ENCODE measurements at places on chromosomes 3 and 15.
A peak's percentile ranks its signal among the peaks of the same experiment; 100 is the strongest.

- DNase-seq = no peak
These were observed 87.5 kb downstream of the KCNMB2 start for GRCh38 chr3:178623666-178624255.

GRCh38 chr3:138019281-138020069 is 9.5 kb downstream of the CLDN18 start:
- no peak for DNase-seq

DNA sequence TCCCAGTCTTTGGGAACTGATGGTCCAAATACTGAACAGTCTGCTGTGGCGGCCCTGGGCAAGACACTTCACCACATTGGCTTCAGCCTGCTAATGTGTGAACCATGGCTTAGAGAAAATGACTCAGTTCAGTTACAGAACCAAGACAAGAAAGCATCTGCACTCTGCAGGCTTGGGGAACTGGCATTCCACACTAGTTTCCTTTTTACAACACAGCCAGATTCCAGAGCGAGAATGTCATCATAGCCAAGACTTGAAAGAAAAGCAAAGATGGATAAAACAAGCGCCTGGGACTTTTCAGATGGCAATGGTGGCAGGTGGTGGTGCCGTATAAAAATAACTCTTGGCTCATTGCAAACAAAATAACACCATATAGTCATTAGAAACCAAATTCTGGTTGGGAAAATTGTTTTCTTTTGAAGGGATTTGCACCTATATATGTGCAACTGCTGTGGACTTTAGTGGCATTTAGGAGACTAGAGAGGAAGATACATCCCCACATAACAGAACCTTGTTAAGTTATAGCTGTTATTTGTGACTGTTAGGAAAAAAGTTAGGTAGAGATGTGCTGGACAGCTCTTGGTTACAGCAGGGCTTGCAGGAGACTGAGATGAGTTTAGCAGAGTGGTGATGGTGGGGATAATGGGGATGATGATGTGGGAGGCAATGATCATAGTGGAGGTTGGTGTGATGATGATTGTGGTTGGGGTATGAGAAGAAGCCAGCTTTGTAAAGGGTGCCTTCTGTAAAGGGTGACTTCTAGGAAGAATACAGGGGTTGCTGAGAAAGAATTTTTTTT is 273.6 kb downstream of the THRB start:
- no peak for DNase-seq

DNA sequence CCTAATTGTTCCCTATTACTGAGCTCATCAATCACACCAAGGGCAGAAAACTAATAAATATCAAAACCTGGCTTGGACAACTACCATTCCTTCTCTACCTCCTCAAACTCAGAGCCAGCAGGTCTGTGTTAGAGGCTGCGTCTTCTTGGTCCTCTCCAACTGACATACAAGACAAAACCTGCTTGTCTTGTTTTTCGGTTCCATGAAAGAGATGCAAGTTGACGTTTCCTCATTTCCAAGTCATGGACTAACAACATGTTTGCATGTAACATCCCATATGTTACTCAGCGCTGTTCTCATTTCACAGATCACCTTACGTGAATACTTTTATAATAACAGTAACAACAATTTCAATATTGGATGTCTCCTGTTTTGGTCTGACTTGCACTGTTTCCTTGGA is 110.9 kb downstream of the LMLN start:
- DNase-seq = no peak

DNA sequence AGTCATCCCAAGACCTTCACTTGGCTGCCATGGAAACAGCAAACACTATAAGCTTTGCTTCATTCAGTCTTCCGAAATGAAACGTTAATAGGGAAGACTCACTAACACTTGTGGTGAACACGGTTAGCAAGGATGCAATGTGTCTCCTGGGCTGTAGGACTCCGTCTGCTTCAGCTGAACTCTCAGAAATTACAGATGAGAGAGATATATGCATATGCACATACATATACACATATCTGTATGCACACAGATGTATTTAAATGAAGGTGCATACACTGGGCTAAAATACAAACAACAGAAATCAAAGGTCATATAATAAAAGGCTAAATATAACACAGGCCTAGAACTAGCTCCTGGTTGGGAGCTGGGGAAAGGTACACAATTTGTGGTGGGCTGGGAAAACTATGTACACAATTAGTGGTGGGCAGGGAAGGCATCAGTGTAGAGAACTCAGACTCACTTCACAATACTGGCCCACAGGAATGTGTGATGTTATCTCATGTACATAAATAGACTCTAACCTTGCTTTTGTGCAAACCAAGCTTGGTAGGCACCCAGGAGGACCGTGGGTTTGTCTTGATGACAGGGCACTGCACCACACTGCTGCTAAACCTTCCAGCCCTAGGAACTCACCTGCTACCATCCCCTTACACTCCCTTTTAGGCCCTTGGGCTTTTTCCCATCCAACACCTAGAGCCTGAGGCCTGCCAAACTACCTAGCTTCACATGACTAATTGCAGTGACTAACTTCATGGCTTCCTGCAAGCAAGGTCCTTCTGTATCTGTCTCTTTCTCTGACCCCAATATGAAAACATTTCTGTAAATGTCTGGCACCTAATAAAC is 873.1 kb downstream of the NSUN3 start:
- DNase-seq = no peak

- no peak for DNase-seq
These were observed 430.5 kb downstream of the OTOL1 start for GRCh38 chr3:161927131-161927530.

- peak; percentile 64 for DNase-seq
These were observed at the start of gene DPH6 for GRCh38 chr15:35545824-35546510. DPH6 (minus strand) TSS chr15:35546165; CDS start chr15:35546141, 24 bp downstream.

DNA sequence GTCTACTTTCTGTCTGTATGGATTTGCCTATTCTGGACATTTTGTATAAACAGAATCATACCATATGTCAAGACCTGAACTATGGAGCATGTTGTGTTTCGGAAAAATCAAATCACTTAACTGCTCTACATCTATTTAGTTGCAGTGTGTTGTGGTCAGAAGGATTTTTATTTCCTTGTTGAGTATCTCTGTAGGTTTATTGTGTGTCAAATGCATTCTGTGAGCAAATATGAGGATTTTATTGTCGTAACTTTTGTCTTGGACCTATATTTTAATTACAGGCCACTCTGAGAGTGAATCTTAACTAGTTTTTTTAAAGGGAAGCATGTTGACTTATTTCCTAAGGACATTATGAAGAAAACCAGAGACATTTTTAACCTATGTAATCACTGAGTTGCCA is 84.6 kb upstream of the MYZAP start:
- DNase-seq = no peak

GRCh38 chr3:125059488-125060245 is 3.9 kb upstream of the HEG1 start:
- no peak for DNase-seq

- no peak for DNase-seq
These were observed 332.4 kb downstream of the ARPP21 start for GRCh38 chr3:35971686-35972085.

GRCh38 chr3:108403198-108403597 is 106.8 kb downstream of the HHLA2 start:
- DNase-seq = no peak

DNA sequence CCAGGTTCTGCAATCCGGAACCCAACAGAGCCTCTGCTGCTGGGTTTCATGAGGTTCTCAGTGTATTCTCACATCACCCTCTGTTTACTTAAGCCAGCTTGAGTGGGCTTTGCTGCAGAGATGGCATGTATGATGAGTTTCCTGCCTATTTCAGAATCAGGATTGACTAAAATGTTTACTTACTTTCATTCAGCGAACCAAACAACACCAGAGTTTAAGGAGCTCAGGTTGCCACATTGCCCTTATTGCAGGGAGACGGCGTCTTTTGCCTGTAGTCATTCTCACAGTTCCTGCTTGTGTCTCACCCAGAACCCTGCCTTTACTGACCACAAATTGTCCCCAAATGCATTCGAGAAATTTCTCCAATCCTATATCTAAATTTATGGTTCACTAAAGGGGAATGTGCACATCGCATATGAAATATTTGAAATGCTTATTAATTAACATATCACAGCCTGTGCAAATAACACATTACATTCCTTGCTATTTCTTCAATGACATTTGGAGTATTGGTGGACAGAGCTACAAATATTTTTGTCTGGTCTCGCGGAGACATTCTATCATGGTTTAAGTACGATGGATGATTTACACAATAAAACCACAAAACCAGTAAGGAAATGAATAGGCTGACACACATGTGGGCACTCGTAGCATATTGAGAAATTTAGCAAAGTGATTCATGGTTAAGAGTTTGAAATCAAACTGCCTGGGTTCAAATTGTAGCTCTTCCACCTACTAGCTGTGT is 377.2 kb upstream of the CFAP20DC start:
- DNase-seq = no peak

GRCh38 chr3:196894557-196895295 is 27.0 kb downstream of the SENP5 start:
- DNase-seq = no peak

DNA sequence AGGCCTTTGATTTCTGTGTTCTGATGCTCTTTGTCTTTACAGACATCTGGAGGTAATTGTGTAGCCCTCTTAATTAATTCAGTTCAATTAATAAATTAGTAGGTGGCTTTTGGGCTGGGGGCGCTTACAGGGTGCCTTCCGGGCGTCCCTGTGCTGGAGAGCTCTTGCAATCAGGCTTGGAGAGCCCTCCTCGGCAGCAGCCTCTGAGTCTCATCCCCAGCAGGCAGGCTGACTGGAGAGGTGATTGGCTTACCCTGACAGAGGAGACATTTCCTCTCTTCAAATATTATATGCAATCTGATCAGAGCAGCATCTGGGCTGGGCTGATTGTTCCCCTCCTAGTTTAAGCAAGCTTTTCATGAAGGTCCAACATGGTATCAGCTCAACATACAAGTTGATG is 250.7 kb downstream of the LPP start:
- DNase-seq = no peak

DNA sequence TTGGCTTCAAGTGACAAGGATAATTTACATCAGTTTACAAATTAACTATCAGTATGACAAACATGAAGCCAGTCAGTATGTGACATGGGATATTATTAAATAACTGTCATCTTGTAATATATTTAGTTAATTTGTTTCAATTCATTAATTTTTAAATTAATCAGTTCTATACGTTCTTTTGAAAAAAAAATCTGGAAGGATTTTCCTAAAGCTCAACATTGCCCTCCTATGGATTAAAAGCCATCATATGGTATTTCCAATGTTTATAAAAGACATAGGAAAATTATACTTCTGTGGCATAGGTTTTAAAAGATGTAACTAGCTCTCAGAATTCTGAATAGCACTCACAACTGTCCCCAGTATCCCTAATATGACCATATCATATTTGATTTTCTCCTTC is 134.4 kb downstream of the PLOD2 start:
- no peak for DNase-seq

DNA sequence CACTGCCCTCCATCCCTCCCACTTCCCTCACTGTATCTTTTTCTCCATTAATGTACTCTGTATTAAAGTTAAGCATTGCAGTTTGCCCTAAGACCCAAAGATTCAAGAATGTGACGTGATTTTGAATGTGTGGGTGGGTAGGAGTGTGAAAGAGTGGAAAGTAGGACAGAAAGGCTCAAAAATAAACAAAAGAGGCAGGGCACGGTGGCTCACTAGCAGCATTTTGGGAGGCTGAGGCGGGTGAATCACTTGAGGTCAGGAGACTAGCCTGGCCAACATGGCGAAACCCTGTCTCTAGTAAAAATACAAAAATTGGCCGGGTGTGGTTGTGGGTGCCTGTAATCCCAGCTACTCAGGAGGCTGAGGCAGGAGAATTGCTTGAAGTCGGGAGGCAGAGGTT is 18.4 kb downstream of the TFRC start:
- DNase-seq = no peak

- DNase-seq = no peak
These were observed 12.4 kb upstream of the PDE8A start for GRCh38 chr15:84969257-84969656.

GRCh38 chr3:155131104-155131503 is 51.0 kb downstream of the MME start:
- no peak for DNase-seq

GRCh38 chr15:59105854-59106253 is 908 bp downstream of the CCNB2 start:
- DNase-seq = no peak

DNA sequence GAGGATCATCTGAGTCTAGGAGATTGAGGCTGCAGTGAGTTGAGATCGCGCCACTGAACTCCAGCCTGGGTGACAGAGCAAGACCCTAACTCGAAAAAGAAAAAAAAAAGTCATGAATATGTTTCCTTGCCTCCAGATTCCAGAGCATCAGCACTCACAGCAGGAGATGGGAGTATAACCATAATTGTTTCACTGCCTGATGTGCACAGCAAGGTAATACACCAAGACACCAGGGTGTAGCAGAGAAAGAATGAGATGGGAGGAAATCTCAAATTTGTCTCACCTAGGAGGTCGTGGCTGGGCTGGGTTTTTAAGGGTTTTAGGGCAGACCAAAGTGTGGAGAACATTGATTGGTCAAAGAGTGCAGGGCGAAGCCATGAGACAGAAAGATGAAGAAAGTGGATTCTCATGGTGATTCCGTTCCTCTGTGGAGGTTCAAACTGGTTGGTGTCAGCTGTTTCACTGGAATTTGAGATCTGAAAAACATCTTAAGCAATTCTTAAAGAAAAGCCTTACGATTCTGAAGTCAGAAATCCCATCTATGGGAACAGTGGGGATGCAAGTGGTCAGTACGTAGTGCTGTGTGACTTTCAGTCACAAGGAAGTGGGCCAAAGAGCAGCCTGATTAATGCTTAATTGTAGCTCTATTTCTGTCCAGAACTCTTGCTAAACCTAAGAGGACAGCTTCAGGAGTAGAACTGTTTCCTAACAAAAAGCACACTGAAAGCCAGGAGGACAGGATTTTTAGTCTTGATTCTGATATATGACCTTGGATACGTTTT is 7.8 kb upstream of the C15orf61 start:
- DNase-seq = no peak

DNA sequence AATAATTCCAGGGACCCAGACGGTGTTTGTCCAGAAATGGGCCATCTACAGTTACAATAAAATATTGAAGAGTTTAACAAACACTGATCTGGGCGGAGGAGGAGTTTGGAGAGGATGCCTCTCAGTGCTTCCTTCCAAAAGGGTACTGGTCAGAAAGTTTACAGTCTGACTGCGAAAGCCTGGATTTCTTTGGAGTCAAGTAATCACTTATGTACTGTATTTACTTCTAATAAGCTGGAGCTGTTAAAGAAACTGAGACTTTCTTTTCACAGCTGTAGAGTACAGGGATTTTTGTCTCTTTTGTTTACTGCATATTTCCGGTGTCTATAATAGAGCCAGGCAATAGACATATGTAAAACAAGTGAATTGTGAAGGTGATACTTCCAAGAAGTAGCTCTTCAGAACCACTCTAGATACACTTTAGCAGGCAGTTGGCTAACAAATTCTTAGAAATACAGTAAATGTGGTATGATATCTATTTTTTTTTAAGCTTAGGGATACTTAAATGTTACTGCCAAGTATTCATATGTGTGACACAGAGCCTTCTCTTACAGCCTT is 22.1 kb upstream of the NEO1 start:
- no peak for DNase-seq

- no peak for DNase-seq
These were observed 11.0 kb upstream of the CTNNB1 start for GRCh38 chr3:41188306-41188705.

- DNase-seq = no peak
These were observed 684.6 kb upstream of the CCDC54 start for GRCh38 chr3:106692624-106693023.

Measured in activated naive CD4-positive, alpha-beta T cell (primary cell).